ENCODE measurements at places on chromosomes 4 and X.

- no peak for DNase-seq
Measured at GRCh38 chrX:95536661-95537060, 1148.0 kb upstream of the DIAPH2 start.

GRCh38 chr4:155377276-155377675 is 511 bp upstream of the MAP9 start:
- DNase-seq = no peak

DNA sequence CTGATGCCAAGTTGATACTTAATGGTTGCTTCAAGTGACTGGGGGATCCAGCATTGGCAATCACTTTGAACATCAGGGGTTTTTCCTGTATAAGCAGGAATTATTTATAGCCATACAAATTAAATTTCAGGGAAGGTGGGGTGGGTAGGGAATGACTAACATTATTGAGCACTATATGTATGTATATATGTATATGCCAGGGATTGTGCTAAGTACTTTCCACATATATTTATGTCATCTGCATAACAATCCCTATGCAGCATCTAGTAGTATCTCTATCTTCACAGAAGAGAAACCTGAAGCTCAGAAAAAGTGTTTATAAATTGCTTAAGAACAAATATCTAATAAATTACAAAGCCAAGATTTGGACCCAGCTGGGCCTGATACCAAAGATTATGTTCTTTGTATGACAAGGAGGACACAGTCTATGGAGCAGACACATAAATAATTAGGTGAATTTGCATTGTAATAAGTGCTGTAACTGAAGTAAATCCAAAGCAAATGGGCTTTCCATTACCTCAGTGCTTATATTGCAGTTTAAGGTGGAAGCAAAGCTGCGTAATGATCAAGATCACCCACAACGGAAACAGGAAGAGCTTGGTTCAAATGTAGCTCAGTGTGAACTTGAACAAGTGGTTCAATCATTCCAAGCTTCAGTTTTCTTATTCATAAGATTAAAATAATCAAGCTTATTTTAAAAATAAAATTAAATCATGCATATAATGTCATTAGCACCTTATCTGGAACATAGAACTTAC is 18.9 kb upstream of the RASGEF1B start:
- no peak for DNase-seq

- DNase-seq = no peak
Measured at GRCh38 chr4:185437809-185438208, 12.0 kb upstream of the UFSP2 start.

DNA sequence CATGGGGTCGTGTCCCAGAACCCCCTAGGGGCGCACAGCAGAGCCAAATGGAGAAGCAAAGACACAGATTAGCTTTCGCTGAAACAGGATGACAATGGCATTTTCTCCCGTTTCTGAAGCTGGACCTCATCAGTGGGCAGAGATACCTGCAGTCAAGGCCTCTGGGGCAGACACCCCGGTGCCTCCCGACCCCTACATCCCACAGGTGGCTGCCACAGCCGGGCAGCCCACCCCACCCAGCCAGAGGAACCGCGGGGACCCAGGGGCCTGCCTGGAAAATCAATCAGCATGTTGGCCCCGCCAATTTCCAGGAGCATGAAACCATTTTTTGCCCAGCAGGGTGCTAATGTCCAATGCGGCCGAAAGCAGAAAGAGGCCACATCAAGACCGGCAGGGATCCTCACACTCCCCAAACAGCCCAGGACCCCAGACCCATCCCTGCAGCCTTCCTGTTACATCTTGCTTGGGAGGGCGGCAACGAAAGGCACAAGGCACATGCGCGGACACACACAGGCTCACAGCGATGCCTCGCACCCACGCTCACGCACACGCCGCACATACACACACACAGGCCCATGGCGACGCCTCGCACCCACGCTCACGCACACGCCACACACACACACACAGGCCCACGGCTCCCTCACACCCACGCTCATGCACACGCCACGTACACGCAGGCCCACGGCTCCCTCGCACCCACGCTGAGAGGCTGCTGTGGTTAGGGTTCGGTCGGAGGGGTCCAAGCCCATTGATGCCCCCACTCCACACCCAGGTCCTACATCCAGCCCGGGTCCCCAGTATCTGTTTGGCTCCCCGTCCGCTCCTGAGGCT is 130.6 kb upstream of the NKX1-1 start:
- no peak for DNase-seq

- DNase-seq = no peak
Measured at GRCh38 chr4:141058591-141059512, 74.4 kb downstream of the RNF150 start.

DNA sequence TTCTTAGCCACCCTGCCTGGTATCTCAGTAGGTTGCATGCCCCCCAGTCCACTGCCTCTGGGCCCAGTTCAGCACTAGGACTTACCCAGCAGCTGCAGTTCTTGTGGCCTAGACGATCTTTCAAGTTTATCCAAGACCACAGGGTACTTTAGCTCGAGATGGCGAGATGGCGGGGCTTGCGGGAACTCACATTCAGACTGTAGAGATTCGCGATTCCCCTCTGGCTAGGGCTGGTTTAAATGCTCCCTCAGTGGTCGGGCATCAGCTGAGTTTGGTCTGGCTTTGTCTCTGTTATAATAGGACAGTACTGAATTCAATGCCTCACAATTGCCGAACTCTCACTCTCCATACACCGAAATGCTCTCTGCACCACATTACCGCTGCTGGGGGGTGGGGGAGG is 18.4 kb upstream of the RFC1 start:
- no peak for DNase-seq

- no peak for DNase-seq
Measured at GRCh38 chrX:54747733-54748393, 50.2 kb downstream of the ITIH6 start.

DNA sequence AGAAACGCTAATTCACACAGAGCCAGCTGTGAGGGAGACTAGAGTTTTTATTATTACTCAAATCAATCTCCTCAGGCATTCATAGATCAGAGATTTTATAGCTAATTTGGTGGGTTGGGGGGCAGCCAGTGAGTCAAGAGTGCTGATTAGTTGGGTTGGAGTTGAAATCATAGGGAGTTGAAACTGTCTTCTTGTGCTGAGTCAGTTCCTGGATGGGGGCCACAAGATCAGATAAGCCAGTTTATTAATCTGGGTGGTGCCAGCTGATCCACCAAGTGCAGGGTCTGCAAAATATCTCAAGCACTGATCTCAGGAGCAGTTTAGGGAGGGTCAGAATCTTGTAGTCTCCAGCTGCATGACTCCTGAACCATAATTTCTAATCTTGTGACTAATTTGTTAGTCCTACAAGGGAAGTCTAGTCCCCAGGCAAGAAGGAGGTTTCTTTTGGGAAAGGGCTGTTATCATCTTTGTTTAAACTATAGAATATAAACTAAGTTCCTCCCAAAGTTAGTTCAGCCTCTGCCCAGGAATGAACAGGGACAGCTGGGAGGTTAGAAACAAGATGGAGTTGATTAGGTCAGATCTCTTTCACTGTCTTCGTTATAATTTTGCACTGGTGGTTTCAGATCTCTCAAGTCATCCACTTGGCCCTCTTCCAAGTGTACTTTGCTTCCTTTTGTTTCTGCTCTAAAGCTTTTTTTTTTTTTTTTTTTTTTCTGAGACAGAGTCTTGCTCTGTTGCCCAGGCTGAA is 5.4 kb upstream of the NAA11 start:
- DNase-seq = no peak

DNA sequence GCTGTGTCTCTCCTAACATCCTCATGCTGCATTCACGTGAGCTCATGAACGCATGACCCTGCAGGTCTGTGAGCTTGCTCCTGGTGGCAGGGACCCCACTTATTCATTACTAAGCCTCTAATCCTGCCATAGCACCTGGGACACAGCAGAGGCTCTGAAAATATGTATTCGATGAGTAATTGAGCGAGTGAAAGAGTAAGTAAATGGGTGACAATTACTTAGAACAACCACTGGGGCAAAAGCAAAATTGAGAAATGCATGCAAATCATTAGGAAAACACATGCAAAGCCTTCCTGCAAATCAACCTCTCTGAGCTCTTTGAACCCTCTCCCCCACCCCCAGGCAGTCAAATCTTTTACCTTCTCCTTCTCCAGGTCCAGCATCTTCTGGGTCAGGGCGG is 23.6 kb upstream of the C4orf50 start:
- no peak for DNase-seq

GRCh38 chrX:111322231-111322855 is 52.1 kb upstream of the CAPN6 start:
- no peak for DNase-seq

DNA sequence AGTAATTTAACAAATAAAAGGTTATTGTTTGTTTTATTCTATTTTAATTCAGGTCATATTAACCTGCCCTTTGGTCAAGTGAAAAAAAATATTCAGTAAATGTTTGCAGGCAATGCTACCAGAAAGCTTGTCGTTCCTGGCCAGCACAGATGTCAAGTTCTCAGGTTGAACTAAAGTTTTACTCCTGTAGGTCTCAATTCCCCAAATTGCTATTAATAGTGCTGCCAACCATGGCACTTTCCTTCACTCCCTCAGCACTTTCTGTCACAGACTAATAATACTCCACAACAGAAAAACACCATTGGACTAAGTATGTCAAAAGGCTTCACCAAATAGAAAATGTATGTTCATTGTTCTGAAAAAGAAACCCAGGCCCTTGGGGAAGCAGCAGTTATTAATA is 79.2 kb upstream of the C4orf54 start:
- no peak for DNase-seq

- DNase-seq = no peak
Measured at GRCh38 chrX:133287860-133288259, 69.7 kb upstream of the TFDP3 start.

- peak; percentile 19 for DNase-seq
Measured at GRCh38 chr4:168836490-168836889, 173.6 kb downstream of the CBR4 start.

- DNase-seq = no peak
Measured at GRCh38 chr4:99054428-99054994, 34.1 kb downstream of the ADH5 start.

GRCh38 chr4:85932500-85933290 is 427.2 kb downstream of the MAPK10 start:
- DNase-seq = no peak

GRCh38 chr4:137530176-137530575 is 2.1 kb downstream of the PCDH18 start:
- no peak for DNase-seq

DNA sequence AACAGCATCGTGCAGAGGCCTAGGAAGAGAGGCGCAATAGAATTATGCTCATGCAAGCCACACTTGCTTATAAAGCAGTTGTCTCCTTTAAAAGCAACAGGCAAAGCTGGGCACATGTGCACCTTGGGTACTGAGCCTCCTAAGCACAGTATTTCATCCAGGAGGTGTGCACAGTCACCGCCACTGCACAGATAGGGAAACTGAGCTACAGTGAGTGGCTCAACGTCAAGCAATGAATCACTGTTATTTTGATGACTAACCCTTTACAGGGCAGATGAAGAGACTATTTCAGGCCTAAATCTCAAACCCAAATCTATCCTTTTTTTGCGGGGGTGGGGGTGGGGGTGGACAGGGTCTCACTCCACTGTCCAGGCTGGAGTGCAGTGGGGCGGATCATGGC is 42.3 kb downstream of the BCOR start:
- no peak for DNase-seq

DNA sequence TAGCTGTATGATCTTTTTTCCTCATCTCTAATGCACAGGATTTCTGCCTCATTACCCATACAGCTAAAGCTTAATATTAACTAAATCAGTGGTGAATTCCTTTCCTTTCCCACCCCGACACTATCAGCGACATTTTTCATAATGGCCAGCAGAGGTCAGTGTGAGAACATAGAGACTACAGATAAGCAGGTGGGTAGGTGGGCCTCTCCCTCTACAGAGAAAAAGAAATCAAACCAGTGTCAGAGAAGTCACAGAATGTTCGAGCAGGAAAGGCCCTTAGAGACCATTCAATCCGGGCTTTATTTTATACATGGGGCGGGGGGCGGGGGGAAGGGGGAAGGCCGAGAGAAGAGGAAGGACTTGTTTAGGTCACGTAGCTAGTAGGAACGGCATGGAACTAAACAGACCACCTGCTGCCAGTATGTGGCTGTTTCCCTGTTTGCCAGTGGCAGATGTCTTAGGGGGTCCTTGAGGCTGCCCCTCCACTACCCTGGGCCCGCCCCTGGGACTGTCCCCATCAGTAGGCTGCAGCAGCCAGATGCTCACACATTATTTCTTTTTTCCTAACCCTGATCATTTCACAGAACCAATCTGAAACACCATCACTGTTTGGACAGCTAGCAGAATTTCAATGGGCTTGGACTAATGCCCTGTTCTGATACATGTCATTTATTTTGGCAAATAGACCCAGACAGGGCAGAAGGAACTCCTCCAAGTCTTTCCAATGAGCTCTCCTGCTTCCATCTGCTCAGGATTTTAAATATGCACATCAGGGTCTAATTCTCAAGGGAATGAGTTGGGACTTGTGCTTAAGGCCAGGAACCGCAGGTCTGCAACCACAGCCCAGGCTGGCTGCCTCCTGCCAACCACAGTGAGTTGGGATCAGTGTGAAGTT is 133.4 kb downstream of the ATG4A start:
- no peak for DNase-seq

DNA sequence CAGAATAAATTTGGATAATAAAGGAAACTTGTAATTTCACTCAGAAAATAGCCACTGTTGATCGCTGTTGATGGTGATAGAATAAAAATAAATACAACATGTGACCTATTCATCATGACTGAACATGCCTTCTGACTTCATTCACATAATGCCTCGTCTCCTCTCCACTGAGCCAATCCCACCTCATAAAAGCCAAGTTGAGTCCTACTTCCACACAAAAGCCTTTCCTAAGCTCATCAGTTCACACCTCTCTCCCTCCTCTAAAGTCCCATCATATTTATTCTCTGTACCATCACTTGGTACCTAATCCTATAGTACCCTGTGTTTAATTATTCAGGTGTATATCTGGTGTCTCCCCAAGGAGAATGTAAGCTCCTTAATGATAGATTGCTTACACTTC is 37.7 kb downstream of the APOO start:
- no peak for DNase-seq

GRCh38 chr4:10504570-10505179 is 47.4 kb upstream of the ZNF518B start:
- DNase-seq = no peak
